ENCODE measurements at places on chromosomes 2 and 18.

GRCh38 chr18:64444819-64445218 is 295.9 kb upstream of the LINC00305 start:
- DNase-seq: no peak

DNA sequence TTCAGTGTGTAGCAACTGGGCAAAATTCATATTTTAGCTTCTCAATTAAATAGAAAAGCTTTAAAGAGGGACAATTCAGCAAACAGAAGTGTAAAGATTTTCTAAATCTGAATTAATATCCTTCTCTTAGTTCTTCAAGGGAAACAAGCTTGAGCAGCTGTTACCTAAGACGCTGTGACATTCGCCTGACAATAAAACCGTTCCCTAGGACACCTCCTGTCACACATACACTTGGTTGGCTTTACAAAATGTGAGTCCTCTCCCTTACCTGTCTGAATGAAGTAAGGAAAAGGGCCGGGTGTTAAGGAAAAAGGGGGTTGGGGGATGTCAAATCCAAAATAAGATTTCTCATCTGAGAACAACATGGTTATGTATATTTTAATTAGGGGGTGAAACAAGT is 2.1 kb downstream of the SERTAD2 start:
- no peak for DNase-seq

GRCh38 chr2:68125821-68126220 is 31.9 kb upstream of the PNO1 start:
- no peak for DNase-seq

DNA sequence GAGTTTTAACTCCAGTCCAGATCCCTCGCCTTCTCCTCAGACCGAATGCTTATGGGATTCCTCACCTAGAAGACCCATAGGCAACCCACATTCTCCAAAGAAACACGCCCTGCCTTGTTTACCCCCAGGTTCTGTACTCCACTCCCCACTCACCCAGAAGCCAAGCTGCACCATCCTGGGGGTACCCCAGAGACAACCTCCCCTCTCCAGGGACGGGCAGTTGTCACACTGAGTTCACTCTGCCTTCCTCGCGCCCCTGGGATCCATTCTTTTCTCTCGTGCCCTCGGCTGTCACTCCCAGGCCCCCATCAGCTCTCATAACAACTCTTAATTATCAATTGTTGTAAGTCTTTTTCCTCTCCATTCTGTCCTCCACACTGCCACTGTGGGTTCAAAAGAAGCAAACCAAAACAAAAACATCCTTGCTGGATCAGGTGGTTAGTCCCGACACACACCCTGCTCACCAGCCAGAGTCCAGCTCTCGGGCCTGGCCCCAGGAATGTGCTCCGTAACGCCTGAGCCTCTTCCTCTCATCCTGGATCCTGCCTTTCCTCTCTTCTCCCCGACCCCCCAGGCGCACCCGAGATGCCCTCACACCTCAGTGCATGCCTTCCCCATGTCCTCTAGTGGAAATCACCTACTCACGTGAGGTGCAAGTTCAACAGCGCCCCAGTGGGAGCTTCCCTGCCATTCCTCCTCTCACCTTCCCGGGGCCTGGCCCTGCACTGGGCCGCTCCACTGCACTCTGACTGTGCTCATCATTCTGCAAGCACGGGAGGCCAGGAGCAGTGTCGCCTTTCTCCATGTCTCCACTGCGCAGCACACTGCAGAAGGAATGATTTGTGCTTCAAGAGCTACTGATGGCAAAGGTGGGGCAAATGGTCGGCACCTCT is 20.7 kb downstream of the COX7A2L start:
- DNase-seq: no peak

DNA sequence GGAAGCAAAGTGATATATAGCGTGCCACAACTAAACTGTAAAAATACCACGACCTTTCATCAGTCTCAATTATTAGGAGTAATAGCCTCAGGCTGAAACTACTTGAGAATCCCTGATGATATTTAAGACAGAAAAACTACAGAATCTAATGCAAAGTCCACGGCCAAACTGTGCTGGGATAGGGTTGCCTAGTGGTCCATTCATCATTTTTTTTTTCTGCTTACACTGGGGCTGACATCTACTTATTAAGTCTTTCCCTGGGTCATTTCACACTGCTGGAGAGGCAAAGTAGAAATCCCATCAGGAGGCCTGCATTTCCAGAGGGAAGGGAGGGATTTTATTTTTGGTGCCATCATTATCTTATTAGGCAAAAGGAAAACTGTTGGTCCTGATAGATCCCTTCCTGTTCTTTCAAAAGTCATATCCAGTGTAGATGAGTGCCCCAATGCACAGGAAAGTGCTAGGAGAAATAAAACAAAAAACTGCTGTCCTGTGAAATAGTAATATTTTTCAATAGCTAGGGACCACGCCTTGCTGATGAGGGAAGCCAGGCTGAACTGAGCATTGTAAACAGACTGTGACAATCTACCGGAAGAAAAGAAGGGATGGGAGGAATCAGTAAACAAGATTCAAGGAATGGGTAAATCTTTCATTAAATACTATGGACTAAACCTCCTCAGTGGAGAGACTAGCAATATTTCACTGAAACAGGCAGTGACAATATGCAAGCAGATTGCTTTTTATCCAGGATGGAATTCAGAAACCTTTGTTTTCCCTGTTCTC is 644.3 kb downstream of the IRS1 start:
- no peak for DNase-seq

Measured in GM12864 (cell line).